ENCODE measurements at places on chromosomes 13 and 19.
A peak's percentile ranks its signal among the peaks of the same experiment; 100 is the strongest.

DNA sequence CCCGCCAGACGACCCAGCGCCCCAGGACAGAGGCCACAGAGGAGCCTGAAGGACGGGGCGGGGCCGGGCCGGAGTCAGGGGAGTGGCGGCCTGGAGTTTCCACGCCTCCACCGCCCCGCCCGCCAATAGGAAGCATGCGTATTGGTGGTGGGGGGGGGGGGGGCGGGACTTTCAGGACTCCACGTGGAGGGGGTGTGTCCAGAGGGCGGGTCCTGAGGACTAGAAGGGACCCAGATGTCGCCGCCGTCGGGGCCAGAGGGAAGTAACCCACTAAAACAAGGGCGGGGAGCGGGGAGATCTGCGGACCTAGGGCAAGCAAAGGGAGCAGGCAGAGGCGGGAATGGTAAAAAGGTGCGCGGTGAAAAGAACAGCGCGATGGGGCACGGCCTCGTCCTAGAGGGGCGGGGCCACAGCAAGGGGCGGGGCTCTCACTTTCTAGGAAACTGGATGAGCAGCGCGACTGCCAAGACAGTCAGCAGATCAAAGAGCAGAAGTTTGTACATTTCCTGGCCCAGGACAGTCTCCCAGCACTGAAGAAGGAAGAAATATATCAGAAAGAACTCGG, 2.8 kb upstream of the LENG1 start:
- DNase-seq = peak; percentile 88

DNA sequence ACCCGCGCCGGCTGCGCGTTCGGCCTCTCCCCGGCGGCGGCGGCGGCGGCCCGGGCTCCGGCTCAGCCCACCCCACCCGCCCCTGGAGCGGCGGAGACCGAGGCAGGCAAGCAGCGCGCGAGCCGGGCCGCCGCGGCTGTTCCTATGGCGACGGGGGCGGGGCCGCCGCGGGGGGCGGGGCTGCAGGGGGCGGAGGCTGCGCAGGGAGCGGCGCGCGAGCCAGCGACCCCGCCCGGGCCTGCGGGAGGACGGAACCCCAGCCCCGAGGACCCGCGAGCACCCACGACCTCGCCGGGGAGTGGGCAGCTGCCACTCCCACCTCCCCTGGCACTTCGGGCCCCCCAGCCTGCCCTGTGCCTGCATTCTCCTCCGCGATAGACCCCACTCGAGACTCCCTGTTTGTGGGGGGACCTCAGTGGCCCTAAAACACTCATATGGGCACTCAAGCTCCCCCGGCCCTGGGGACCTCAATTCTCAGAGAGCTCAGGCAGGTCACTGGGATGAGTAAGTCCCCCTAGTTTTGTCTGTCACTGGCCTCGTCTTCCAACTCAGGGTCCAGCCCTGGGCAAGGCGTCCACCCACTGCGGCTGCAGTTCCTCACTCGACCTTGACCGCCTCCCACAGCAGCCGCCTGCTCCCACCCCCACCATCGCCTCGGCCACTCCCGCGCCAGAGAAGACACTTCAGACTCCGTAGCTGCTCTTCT, at the start of gene CTXN1:
CTXN1 (minus strand) TSS at position 115 of the 706 bp plus-strand sequence. CDS start 597 bp downstream, outside the sequence.
- no peak for DNase-seq

- no peak for DNase-seq
These were observed 95.5 kb downstream of the OXGR1 start for GRCh38 chr13:96898646-96899254.

- no peak for DNase-seq
These were observed 338.1 kb downstream of the RFC3 start for GRCh38 chr13:34155931-34156607.

GRCh38 chr19:38265213-38265861, 964 bp downstream of the SPINT2 start:
- peak; percentile 81 for DNase-seq

DNA sequence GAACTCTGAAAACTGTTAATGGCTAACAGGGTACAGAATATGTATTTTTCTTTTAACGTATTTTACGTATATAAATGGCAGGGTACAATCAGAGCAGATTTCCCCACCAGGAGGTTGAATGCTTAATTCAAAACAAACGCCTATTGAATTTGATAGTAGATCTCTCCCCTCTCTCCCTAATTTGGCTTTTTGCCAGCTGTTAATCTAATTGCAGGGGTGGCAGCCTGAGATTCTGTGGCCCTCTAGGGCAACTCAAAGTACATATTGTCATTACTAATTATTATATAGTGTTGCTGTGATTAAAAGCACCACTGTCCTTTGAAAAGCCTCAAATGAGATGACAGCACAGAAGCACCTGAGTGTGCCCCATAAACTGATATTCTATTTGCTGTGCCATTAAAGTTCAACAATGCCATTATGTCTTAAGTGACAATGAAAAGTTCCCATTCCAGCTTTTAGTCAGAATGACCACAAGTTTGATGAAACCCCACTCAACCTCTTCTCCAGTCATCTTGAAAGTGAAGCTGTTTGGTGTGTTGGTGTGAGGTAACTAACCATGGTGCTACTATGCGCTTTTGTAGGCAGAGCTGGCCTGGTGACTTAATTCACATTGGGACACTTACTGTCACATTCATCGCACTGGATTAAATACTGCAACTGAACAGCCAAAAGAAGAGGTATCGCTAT, 351.4 kb downstream of the KCNRG start:
- DNase-seq = no peak

DNA sequence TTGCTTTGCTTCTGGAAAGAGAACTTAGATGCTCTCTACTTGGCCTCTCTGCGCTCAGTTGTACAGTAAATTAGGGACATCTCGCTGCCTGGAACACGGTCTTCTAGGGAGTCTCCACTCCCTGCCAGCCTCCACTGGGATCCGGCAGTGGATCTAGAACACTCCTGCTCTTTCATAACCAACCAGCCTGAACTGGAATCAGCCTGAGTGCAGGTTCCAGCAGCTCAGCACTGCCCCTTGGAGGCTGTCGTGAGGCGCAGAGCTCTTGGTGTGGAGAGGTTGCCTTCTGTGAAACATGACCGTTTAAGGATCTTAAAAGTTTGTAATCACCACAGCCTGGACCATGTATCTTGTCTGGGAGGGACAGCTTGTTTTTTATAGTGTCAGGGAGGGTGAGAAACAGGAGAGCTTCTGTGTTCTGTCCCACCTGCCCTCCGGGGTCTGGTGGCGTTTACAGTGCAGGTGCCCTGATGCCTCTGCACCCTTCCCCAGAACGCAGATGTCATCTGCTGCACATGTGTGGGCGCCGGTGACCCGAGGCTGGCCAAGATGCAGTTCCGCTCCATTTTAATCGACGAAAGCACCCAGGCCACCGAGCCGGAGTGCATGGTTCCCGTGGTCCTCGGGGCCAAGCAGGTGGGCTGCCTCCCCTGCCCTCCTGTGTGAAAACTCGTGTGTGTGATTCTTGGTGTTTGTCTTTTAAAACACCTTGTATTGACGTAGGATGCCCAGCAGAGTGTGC, 24.8 kb downstream of the UPF1 start:
- no peak for DNase-seq

DNA sequence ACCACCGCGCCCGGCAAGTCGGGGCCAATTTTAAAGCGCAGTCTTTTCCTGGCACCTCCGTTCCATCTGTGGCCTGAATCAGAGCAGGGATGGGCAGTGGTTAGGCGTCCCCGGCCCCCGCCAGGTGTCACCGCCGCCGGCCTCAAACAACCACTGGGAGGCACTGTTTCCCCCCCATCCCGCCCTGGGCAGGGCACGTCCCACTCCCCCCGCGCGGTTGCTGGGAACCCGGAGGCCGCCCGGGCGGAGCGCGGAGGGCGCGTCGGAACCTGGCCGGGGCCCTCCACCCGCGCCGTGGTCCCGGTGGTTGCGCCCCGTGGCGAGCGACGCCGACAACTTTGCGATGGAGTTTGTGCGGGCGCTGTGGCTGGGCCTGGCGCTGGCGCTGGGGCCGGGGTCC, at the start of gene GRIN3B:
GRIN3B (plus strand) TSS at position 325 of the 400 bp plus-strand sequence; CDS start at position 344, 19 bp downstream.
- DNase-seq = no peak

DNA sequence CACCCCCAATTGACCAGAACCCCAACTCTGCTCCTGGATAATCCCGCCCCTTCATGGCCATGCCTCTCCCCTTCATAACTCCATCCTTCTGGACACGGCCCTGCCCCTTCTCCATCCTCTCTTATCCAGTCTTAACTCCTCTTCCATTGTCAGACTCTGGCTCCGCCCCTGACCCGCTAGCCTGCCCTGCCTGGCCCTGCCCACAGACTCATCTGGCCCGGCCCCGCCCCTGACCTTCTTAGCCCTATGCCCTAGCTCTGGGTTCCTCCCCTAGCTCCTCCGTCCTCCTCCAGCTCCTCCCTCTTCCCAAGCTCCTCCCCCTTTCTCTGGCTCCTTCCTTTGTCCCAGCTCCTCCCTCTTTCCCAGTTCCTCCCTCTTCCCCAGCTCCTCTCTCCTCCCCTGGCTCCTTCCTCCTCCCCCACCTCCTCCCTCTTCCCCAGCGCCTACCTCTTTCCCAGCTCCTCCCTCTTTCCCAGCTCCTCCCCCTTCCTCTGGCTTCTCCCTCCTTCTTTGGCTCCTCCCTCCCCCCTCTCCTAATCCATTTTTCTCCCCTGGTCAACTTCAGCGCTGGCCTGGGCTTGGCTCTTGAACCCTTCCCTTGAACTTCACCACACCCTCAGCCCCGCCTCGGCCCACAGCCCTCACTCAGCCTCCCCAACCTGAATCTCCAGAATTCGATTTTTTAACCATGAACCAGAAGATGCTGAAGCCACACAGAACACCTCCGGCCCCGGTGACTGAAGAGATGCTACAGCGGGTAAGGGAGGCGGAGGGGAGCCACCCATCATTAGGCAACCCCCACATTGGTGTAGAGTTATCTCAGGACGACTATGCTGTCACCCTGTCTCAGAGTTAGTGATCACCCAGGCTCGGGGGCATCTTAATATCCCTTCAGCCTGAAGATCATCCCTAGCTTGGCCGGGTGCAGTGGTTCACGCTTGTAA, 9.2 kb upstream of the ZNF358 start:
- DNase-seq = peak; percentile 61

DNA sequence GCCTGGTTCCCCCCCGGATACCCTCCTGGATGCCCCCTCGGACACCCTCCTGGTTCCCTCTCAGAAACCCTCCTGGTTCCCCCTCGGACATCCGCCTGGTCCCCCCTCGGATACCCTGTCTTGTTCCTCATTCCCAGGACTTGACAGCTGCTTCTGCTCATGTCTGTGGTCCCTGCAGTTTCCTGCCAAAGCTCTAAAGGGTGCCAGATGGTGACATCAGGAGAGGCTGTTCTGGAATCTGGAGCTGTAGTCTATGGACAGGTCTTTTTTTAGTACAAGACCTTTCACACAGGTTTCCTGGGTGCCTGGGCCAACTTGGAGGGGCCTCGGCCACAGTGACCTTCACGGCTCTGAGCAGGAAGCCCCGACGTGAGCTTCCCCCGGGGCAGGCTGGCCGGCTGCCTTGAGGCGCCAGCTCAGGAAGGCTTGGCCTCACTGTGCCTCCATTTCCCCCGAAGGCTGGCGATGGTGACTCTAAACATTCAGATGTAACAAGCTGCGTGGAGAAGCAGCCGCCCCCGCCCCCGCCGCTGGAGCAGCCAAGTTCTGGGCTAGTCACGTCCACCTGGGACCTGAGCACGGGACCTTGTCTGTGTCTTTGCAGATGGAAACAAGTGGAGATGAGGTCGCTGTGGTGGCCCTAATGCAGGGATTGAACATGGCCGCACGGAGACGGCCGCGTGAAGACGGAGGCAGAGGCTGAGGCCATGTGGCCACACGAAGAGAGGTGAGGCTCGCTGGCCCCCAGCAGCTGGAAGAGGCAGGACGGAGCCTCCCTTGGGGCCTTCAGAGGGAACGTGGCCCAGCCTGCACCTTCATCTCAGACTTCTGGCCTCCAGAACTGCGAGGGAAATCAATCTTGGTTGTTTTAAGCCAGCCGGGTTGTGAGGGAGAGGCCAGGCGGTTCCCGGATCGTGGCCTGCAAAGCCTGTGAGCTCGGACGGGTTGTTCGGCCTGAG, 12.7 kb downstream of the SGTA start:
- DNase-seq = no peak

GRCh38 chr13:35995136-35995535, 136.0 kb downstream of the DCLK1 start:
- no peak for DNase-seq

GRCh38 chr13:112716841-112717520, 27.1 kb downstream of the ATP11A start:
- no peak for DNase-seq

DNA sequence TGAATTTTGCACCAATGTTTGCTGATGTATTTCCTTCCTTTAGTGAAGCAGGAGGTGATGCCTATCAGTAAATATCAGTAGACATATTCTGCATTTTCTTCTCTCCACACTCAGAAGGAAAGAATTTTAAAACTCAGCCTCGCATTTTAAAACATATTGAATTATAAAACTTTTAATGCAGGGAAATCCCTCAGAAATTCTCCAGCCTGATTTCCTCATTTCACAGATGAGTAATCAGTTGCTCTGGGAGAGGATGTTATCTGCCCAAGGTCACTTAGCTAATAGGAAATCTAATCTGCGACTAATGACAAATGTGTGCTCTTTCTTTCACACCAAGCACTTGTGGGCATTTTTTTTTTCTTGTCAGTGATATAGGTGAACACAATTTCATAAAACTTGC, 320.6 kb downstream of the ITGBL1 start:
- DNase-seq = no peak

- no peak for DNase-seq
These were observed 14.6 kb upstream of the TMEM255B start for GRCh38 chr13:113744197-113745000.

- DNase-seq = no peak
These were observed 16.5 kb downstream of the SIGLEC7 start for GRCh38 chr19:51158474-51159129.

DNA sequence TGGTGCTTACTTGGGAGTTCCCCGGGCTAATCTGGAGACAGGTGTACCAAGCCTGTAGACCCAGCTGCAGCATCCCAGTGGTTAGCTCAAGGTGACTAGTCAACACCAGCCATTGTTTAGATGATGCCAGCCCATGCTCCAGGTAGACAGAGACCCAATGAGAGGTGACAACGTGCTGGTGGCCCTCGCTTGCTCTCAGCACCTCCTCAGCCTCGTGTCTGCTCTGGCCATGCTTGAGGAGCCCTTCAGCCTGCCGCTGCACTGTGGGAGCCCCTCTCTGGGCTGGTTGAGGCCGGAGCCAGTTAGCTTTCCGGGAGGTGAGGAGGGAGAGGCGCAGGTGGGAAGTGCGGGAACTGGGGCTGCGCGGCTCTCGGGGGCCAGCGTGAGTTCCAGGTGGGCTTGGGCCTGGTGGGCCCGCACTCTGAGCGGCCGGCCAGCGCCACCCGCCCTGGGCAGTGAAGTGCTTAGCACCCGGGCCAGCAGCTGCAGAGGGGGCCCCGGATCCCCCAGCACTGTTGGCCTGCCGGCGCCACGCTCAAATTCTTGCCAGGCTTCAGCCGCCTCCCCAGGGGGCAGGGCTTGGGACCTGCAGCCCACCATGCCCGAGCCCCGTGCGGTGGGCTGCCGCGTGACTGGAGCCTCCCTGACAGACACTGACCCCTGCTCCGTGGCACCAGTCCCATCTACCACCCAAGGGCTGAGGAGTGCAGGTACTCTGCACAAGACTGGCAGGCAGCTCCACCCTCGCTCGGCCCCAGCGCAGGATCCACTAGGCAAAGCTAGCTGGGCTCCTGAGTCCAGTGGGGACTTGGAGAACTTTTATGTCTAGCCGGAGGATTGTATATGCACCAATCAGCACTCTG, 85.9 kb upstream of the VSTM2B start:
- DNase-seq = no peak

Measured in ascending aorta (tissue), 2 donors.